ENCODE measurements at places on chromosomes 5 and 9. TPM values are rescaled to one million over a fixed set of nuclear protein-coding genes. Genes with fewer than 3 reads are reported as not detected.

GRCh38 chr9:115212832-115213231 lies 94.9 kb upstream of the TNC start:
- no peak for DNase-seq

DNA sequence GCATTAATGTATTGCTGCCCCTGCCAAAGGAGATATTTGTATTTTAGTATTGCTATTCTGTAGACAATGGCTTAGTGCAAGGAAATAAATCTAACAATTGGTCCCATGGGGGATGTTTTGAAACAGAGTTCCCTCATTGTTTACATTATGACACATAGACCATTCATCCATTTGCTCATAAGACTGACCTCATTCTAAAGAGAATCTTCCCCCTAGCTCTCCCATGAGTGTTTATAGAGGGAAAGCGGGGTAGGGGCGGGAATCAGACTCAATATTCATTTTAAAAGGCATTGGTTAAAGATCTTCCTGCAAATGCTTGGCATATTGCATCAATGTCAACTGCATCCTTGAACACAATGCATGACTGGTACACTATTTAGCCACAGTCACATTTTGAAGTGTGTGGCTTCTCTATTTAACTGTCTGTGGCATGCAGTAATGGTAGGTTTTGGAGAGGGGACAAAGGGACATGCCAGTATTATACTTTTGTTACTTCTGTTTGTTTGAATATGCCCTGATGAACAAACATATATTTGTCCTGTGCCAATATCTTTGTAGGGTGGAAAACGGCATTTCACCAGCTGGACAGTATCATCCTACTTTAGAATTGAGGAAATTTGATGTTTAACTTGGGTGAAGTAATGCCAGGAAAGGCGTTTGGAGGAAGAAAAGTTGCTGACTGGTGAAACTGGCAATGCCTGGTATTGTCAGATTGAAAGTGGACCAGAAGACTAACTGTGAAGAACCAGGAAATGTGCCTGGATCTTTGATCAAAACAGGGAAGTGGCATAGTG lies 84.1 kb upstream of the MEGF10 start:
- no peak for DNase-seq

DNA sequence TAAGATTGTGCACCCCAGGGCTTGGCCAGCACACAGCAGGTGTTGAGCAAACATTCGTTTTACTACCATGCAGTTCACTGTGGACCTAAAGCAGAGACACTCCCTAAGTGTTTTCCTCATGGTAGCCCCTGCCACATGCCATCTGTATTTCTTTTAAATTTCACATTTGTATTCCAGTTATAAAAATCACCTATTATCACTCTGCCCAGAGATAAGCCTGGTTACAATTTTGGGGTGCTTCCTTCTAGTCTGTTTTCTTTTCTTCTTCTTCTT lies 10.9 kb upstream of the FIBCD1 start:
- no peak for DNase-seq

DNA sequence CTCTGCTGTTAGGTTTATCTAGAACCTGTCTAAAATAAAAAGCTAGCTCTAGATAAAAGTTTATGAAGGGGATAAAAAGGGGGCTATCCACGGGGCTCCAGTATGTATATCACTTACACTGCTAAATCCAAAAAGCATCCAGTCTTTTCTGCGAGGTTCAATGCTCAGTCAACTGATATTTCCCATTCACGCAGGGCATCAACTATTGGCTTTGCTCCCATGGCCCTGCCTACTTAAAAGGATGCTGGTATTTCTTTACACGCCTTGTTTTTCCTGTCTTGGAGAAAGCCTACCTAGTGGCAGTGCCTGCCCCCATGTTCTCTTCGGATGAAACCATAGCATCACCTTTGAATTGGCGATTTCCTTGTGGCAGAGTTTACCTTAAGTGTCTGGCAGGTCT lies 8.1 kb downstream of the SPRY4 start:
- DNase-seq: no peak

SHOC1 gene
- total RNA-seq: not detected

All from Caco-2 (cell line).